ENCODE measurements at places on chromosomes 1 and 21.

- DNase-seq, result no peak
Measured at GRCh38 chr1:69863704-69864103, 296.0 kb downstream of the LRRC7 start.

DNA sequence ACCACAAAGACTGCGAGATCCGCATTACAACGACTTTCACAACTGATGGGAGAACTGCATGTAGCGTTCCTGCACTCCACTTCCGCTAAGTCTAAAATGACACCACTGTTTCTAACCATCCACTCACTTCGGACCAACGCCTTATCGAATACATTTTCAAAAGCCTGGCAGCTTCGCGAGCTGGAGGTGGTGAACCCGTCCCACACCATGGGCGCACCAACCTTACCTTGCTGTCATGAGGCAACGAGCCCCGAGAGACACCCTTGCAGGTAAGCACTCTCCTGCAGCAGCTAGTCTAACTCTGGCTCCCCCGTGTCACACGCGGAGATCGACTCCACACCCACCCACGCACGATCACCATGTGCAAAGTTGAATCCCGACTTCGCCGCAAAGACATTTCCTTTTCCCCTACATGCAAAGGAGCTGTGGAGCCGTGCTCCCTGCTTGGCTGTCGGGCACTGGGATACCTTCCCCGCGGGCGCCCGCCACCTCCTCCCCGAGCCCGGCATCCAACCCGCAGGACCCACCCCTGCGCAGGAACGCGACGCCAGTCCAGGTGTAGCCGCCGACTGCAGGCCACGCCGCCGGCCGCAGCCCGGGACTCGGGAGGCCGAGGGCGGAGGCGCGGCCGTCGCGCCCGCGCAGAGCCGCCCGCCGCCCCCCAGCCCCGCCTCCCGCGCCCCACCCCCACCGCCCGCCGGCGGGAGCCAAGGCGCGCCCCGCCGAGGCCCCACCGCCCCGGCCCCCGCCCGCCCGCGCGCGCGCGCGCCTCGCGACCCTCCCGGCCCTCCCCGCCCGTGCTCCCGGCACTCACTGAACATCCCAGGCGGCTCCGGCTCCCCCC is 629 bp downstream of the TAF5L start:
- peak; percentile 46 for DNase-seq

GRCh38 chr1:87024936-87025540 is 110.6 kb downstream of the HS2ST1 start:
- DNase-seq, result no peak

DNA sequence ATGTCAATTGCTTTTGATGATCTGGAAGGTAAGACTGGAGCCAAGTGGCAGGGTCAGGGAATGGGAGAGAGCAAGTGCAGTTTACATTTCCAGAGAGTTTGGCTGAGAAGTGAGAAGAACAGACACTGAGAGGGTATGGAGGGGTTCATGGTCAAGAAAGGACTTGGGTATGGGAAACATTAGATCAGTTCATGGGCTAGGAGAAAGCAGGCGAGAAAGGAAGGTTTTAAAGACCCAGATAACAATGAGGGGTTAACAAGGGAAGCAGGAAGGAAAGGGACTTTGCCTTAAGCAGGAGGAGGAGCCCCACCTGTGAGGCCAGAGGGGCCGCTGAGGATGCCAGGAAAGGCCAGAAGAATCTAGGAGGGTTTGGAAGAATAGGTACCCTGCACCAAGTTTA is 78.2 kb downstream of the DTL start:
- no peak for DNase-seq

DNA sequence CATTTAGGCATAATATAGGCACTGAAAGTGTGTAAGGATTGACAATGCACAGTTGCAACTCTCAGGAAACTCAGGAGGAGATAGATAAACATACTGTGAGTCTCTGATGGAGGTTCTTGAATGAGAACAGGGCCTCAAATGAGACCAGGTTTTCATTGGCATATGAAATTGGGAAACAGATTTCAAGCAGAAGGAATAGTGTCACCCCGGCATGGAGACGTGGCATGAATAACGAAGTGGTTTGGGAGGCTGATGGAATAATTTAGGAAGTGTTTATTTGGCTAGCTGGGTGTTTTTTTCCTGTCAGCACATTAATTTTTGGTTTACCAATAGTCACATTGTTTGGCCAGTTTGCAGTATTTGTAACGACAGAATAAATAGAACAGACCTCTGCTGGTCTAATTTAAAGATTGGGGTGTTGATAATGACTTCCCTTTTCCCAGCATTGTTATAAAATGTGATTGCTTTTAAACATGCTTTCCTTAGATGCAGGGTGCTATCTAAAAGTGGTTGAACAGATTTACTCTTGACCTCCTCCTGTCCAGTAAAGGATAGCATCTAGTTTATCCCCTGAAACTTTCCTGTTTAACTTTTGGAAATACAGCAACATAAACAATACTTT is 132.0 kb downstream of the C1orf21 start:
- no peak for DNase-seq

DNA sequence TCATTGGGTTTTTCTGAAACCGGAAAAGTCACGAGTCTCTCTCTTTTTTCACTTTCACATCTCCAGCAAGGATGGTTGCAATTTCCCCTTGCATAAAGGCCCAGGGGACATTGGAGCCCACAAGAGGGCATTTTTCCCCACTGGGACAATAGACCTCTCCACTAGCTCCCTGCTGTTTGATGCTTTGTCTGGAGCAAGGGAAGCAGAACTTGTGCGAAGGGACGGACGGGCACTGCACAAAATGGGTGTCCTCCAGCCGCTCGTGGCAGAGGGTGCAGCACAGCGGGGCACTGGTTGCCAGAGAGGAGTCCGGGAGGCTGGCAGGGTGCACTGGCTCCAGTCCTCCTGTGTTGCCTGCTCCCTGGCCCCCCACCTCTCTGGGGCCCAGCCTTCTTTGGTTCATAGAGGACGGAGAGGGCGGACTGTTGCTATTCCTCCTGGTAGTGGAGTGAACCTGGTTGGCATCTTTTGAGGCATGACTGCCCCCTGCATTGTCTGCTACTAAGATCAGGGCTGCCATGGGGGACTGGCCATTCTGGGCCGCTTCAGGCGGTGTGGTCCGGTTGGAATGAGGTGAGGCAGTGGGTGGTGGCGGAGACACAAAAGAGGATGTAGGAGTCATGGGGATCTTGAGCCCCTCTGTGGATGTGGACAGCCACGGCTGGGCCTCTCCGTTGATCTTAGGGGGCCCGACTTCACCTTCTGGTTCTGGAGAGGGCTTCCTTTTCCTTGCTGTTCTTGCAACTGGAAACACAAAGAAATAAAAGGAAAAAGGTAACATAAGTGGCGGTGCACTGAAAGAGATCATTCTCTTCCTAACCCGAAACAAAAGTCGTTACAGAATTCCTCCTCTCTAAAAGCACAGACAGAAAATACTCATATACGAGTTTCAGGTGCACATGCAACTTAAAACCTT is 2.6 kb downstream of the IRF2BP2 start:
- peak; percentile 44 for DNase-seq

DNA sequence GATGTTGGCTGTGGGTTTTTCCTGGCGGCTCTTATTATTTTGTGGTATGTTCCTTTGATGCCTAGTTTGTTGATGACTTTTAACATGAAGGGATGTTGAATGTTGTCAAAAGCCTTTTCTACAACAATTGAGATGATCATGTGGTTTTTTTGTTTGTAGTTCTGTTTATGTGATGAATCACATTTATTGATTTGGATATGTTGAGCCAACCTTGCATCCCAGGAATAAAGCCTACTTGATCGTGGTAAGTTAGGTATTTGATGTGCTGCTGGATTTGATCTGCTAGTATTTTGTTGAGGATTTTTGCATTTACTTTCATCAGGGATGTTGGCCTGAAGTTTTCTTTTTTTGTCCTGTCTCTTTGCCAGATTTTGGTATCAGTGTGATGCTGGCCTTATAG is 28.5 kb downstream of the CD55 start:
- DNase-seq, result no peak

- no peak for DNase-seq
Measured at GRCh38 chr1:17052641-17053040, 1.2 kb downstream of the SDHB start.

- DNase-seq, result no peak
Measured at GRCh38 chr1:7845761-7846160, 7.1 kb downstream of the UTS2 start.

DNA sequence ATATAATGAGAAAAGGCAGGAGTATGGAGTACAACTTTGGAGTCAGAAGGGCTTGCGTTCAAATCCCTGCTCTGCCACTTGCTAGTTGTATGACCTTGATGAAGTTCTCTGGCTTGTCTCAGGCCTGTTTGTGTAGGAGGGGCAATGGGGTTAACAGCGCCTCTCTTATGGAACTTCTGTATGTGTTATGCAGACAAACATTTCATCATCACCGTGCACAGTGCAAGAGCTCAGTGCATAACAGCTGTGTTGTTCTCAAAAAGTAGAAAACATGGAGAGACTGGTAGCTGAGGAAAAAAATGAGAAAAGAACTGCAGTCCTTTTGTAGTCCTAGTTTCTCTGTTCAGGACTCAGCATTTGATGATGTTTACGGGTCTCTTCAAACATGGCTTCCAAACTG is 10.4 kb upstream of the ZNF648 start:
- DNase-seq, result no peak

- no peak for DNase-seq
Measured at GRCh38 chr1:197181982-197182381, 35.5 kb upstream of the ASPM start.
